ENCODE measurements at places on chromosomes 6 and 20.
A peak's percentile ranks its signal among the peaks of the same experiment; 100 is the strongest.

- no peak for DNase-seq
These were observed 35.3 kb downstream of the ELOVL2 start for GRCh38 chr6:11008821-11009220.

- no peak for DNase-seq
These were observed 426.8 kb downstream of the MAFB start for GRCh38 chr20:40262219-40262618.

DNA sequence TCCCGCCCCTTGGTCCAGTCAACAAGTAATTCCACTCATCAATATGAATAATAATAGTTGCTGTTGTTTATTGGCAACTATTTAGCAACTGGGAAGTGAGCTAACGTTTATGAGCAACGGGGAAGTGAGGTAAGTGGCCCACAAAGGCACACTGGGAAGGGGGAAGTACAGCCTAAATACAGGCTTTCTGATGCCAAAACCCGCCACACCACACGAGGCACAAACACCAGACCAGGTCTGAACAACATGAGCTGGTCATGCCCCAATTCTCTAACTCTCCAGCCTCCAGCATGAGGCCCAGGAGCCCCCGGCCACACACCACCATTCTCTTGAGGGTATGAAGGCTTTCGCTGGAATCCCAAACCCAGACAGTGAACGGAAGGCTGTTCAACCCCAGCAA lies 50.8 kb downstream of the PREX1 start:
- DNase-seq, result no peak

DNA sequence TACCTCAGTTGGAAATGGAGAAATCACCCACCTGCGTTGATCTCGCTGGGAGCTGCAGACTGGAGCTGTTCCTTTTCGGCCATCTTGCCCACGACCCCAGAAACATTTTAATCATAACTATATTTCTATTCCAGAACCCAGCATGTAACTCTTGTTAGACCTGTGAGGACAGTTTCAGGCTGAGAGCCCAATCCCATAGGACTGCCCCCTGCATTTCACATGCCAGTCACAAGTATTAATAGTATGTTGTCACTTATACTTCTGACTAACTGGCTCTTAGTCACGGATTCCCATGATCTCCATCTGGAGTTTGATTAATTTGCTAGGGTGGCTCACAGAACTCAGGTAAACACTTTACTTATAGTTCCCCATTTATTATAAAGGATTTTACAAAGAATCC lies 96.0 kb upstream of the PRND start:
- DNase-seq, result no peak

DNA sequence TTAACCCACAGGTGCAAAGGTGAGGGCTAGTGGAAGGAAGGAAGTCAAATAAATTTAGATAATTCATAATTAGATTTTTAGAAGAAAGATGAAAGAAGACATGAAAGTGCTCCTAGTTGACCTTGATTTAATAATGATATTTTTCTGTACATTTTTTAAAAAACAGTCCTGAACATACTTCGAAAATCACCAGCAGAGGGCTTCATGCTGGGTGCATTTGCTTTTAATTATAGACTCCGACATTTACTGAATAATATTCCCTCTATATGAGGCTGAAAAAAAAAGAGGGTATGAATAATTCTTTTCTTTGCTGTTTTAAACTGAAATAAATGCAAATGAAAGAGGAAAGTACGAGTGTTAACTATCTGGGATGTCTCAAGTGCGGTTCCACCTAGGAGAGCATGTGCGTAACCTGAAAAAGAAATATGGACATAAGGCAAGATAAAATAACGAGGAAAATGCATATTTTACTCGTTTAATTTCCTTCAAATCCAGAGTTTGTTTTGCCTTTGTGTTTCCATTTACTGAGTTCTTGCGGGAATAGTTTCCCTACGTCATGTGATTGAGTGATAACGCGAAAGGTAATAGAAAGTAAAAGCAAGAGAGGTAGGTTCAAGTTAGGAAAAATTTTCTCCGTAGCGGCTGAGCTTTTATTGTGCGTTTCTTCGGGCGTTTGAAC lies 3.1 kb upstream of the TFAP2B start:
- no peak for DNase-seq

DNA sequence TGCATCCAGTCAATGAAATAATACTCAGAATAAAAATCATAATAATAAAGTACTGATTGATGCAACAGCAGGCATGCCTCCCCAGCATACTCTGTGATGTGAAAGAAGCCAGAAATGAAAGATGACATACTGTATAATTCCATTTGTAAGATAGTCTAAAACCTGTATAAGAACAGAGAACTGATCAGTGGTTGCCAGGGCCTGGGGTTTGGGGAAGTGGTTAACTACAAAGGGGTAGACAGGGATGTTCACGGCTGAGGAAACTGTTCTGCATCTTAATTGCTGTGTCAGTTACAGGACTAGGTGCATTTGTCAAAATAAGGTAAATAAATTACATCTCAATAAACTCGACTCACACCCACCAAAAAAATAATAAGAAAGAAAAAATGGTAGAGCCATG lies 81.3 kb upstream of the BMP2 start:
- DNase-seq, result no peak

GRCh38 chr6:122747573-122747972 lies 31.9 kb upstream of the FABP7 start:
- no peak for DNase-seq

GRCh38 chr6:74597266-74597665 lies 608.6 kb downstream of the COL12A1 start:
- no peak for DNase-seq

DNA sequence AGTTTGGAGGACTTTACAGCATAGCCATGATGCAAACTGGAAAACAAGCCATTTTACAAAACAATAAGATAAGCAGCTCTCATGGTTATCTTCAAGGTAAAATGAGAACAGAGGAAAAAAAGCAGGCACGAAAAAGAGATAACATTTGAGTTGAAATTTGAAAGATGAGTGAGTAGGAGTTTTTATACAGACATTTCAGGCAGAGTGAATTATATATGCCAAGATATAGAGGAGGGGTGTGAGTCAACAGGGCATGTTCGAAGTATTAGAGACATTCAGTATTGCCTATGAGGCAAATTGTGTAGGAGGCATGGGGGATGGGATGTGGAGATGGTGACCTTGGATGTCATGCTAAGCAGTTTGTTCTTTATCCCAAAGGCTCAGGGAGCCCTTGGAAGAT lies 240.5 kb upstream of the MAN1A1 start:
- DNase-seq, result no peak

DNA sequence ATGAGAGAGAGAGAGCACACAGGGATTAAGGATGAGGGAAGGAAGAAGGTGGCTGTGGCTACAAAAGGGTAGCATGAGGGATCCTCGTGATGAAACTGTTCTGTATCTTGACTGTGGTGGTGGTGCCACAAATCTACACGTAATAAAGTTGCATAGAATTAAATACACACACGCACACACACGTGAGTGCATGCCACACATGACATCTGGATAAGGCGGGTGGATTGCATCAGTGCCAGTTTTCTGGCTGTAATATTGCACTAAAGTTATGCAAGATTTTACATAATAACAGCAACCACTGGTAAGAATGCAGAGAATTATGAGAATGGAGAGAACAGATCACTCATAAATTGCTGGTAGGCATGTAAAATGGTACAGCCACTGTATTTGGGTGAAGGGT lies 16.9 kb upstream of the STK35 start:
- no peak for DNase-seq

DNA sequence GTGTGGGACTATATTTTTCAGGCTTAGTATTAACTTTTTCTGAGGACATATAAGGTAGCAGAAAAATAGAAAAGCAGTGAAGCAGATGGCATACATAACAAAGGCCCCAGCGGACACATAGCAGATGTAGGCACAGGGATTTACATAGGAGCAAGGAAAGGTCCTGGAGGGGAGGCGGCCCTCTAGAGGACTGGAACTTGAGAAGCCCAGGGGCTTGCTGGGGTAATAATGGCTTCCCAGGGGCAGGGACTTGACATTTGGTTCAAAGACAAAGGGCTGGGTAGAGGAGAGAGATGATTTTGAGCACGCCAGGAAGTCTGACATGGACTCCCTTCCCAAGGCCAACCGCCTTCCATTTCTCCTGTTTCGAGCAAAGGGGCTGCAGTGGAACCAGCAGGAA lies 31.7 kb upstream of the OSTM1 start:
- peak; percentile 70 for DNase-seq

DNA sequence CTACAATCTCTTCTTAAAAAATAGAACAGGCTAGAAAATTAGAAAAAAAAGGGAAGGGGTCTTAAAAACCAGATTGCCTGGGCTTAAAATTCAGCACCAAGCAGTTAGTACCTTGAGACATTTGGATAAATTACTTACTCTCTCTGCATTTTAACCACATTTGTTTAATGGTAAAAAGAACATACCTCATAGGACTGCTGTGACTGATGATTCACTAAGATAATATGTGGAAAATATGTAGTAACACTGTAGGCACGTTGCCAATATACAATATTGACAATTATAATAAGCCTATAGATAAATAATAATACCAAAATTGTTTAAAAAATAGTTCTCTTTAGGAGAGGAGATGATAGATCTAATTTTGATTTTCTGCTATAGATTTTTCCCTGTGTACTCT lies 750.4 kb downstream of the TENT5A start:
- no peak for DNase-seq

DNA sequence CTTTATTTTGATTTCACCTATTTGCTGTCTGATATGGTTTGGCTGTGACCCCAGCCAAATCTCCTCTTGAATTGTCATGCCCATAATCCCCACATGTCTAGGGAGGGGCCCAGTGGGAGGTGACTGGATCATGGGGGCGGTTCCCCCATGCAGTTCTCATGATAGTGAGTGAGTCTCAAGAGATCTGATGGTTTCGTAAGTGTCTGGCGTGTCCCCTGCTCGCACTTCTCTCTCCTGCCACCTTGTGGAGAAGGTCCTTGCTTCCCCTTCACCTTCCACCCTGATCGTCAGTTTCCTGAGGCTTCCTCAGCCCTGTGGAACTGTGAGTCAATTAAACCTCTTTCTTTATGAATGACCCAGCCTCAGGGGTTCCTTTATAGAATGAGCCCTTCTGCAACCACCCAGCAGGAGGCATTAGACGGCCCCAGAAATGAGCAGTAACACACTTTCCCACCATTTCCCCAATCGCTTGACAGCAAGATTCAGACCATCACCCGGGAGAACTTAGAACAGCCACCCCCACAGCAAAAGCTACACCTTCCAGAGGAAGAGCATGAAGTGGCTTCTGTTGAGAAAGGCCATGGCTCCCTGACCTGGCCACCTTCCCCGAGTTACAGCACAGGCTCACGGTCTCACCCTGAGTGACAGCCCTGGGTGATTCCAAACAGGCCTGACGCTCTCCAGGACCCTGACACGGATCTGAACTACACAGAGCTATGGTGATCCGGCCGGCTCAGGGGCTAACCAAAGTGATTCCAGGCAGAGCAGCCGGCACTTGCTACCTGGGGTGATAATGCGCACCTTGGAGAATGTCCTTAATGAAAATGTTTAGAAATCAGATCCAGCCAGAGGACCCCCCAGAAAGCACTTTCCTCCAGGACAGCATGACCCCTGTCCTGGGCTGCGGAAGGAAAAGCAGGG lies 131.2 kb upstream of the CDH4 start:
- DNase-seq, result peak; percentile 90

DNA sequence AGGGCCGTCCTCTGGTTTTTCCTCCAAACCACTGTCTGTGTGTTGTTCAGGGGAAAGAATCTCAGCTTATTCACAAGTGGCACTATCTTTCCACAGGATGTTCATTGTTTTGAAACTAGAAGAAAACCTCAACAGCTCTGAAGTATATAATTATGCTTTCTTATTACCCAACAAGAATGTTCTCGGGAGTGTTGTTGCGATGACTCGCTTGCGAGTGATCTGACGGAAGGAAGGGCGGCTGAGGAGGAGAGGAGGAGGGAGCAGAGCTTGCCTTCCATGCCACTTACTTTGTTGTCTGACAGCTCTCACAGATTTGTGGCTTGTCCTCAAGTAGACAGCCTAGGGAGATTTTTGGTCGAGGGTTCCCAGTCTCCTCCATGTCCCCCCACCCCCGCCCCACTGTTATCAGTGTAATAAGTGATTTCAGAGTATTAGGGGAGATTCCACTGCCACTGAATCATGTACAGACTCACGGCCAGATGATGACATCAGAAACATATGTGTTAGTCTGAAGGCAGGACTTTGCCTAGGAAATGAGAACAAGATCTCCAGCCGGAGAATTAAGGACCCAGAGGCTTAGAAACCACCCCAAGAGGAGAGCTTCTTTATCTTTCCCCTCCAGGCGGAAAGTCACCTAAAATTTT lies 80.7 kb upstream of the CCN6 start:
- peak; percentile 68 for DNase-seq

DNA sequence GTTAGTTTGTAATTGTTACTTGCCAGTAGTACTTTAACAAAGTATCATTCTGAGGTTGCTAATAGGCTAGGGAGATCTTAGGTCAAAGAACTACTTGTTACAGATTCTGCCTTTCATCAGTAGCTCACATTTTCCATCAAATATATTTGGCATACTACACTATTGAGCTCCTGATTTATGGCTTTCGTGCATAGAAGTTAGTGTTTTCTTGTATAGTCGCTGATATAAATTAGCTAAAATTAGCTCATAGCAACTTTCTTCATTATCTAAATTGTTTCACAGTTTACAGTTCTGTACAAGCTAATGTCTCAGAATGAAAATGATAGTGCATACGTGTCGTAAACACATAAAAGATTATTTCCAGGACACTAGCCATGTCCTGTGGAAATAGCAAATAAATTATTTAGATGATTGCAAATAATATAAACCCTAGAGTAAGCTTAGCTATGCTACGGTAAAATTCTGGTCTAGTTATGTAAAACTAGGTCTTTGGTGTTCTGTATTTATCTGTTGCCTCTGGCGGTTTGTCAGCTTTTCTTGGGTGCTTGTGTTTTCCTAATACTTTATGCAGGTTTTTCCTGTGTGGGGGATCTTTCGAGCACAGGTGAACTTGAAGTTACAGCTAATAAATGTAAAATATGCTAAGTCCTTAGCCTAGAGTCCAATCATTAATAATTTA lies 15.1 kb downstream of the PDE7B start:
- no peak for DNase-seq

DNA sequence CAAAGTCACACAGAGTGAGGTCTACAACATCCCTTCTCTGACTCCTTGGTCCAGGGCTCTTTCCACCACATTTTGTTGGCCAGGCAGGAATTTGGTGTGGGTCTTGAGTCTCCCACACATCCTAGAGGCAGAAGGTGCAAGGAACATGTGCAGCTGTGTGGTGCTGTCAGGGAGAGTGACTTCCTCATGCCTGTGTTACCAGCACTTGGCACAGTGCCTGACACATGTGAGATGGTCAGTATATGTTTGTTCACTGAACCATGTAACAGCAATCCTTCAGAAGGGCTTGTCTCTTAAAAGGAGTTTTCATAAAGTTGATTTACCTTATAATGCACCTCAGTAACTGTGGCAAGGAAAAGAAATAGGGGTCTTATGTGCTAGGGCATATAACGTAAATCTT lies 168.5 kb downstream of the CDC5L start:
- DNase-seq, result no peak

- DNase-seq, result peak; percentile 64
These were observed 522 bp upstream of the EPB41L1 start for GRCh38 chr20:36153736-36154699.

- DNase-seq, result no peak
These were observed 187.8 kb upstream of the PRDM1 start for GRCh38 chr6:105898286-105898685.

GRCh38 chr20:56001106-56001785 lies 4.1 kb downstream of the CBLN4 start:
- no peak for DNase-seq

GRCh38 chr6:148311966-148312669 lies 30.5 kb upstream of the SASH1 start:
- DNase-seq, result no peak

GRCh38 chr20:41029150-41029901 lies 704 bp downstream of the TOP1 start:
- DNase-seq, result peak; percentile 34
